ENCODE measurements at places on chromosomes 3 and 15.

GRCh38 chr15:84947947-84948830 lies 33.5 kb upstream of the PDE8A start:
- DNase-seq = no peak

DNA sequence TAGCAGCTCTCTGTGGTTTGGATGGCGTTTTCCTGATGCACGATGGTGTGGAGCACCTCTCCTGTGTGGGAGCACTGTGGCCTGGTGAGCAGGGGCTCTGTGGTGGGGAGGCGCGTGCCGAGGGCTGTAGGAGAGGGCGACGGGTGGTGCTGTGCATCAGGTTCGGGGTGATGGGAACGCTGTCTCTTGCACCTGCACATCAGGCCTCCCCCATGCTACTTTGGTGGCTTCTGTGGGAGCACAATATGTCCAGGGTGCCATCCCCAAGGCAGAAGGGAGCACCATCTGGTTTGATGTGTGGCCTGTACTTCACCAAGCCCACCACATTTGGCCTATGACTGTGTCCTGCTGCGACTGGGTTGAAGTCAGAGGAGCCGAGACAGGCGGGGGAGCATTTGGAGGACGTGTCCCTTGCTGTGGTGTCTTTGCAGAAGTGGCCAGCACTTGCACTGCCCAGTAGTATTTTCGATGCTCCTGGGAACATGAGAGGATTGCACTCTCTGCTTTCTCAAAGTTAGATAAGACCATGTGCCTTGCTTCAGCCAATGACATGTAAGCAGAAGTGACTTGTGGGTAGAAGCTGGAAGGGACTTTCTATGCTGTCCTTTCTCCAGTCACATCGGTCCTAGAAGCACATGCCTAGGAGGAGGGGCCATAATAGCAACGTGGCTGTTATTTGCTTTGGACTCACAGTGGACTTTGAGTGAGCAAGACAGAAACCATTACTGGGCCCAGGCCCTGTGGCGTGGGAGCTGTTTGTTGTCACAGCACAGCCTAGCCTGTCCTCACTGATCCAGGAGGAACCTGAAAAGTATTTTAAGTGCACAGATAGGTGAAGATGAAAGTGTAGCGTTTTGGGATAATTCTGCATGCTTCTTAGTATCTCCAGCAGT lies 72.1 kb downstream of the APBA2 start:
- no peak for DNase-seq

- DNase-seq = no peak
Measured at GRCh38 chr3:7927864-7928263, 573.8 kb upstream of the LMCD1 start.

- DNase-seq = peak; percentile 31
Measured at GRCh38 chr3:51860703-51861665, at the start of gene IQCF2. Gene IQCF2 (plus strand): TSS chr3:51861615. CDS start chr3:51861667, 52 bp downstream.

- no peak for DNase-seq
Measured at GRCh38 chr3:60636846-60637245, 614.4 kb downstream of the FHIT start.

DNA sequence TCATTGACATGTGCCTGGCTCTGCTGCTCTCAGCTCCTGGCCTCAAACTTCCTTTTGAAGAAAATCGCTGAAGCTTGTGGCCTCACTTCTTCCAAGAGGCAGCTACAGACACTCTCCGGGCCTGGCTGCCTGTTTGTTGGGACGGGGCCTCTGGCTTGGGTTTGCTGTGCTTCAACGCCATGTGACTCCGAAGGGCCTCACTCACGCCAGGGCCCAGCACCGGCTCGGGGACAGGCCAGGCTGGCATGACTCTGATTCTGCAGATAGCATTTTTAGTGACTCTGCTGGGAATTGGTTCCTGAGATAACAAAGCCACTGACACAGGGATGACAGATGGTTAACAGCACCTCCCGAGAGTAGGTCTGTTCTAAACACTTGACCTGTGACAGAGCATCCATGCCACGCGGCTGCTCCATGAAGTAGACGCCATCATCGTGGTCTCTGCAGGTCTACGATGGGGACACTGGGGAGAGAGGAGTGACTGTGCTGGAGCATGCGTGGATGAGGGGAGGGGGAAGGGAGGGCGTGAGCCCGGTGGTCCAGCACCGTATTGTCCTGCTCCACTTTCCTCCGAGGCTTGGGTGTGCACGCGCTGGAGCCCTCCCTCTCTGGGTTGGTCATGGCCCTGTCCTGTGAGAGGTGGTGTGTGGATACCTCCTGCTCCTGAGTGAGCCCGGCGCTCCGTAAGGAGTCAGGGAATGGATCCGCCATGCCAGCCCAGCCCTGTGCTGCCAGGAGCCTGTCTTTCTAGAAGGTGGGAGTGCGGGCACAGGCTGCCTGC lies 133.6 kb downstream of the TJP1 start:
- DNase-seq = no peak

GRCh38 chr3:12965999-12966846 lies 107.0 kb downstream of the IQSEC1 start:
- DNase-seq = no peak
